ENCODE measurements at places on chromosomes 12 and 14.

DNA sequence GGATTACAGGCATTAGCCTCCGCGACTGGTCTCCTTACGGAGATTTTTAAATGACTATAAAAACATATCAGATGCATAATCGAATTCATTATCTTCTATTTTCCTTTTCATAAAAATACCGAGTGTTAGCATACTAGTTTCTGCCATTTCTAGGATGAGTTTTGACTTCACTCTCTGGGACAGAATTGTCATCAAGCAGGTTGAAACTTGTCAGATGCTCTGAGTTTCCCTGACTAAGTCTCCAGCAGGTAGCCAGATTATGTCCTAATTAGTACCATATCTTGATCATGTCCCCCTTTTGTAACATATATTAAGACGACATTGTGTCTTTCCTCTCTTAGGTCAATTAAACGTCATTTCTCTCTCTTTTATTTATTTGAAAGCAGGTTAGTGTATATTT, 103.5 kb upstream of the RASSF8 start:
- no peak for DNase-seq

DNA sequence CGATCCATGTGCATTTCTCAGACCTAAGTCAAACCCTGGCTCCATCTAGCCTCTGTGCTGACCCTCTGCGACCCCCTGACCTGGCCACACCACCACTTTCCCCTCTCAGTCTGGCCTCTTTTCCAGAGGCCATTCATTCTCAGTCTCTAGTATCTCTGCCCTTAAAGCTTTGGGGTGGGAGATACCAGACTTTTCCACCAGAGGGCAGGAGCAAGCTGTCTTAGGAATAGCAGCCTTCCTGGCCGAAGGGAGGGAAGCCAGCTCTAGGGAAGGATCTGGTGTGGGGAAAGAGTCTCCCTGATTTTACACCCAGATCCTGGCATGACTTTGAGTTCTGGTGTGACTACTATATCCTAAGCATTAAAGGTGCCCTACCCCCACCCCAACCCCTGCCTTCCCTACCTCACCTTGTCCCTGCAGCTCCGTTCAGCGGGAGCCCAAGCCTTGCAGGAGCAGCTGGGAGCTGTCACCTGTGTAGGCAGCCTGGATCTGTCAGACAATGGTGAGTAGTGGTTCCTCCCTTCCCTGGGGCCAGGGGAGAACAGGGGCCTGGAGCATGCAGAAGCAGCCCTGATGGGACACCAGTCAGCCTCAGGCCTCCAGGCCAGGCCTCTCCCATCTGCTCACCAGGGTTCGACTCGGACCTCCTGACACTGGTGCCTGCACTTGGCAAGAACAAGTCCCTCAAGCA, 6.6 kb downstream of the CARMIL3 start:
- DNase-seq, result peak; percentile 60

DNA sequence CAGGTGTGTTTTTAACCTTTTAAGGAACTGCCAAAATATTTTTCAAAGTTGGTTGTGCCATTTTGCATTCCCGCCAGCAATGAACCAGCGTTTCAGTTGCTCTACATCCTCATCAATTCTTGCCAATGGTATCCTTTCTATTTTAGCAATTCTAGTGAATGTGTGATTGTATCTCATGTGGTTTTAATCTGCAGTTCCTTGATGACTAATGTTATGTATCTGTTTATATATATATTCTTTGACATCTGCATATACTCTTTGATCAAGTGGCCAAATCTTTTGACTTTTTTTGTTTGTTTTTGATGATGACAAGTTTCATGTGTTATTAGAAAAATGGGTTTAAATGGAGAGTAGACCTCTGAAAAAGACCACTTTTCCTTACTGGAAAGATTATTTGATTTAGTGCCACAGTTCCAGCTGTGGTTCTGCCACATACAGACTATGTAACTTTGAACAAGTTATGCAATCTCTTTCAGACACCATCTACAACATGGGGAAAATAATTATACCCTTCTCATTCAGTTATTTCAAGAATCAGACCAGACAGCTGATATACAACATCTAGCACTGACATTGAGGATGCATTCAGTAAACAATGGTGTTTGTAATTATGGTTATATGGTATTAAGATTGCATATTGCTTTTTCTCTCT, 146.3 kb upstream of the CNOT2 start:
- DNase-seq, result no peak

DNA sequence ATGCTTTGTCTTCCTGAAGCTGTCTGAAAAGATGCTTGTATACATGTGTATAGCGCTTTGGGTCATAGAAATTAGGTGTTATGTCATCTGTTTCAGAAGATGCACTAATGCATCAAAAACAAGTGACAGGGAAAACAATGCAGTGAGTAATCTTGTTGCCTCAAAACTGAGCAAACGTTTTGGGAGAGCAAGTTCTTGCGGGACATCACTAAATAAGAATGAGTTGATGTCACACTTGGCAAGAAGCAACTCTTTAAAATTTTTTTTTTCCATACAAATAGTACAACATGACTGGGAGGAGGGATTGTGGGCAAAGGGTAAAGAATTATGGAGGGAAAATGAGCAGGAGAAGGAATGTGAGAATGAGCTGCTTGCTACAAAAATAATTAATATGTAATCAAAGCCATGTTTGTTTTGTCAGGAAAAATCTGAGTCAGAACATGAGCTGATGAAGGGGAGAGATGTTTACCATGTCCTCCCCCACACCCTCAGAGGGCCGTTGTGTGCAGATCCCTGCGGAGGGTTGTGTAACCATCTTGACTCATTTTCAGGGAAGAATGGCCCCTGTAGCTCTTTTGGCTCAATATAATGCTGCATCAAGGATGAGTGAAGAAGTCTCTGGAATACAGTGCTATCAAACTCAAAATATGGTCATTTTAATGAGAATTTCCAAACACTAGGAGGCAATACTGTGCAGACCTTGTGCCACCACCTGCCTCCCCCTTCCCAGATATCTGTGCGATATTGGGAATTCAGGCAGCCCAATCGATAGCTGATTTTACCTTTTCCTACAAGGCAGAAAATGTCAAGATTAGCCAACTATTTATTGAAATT, 41.4 kb downstream of the BORCS5 start:
- no peak for DNase-seq

DNA sequence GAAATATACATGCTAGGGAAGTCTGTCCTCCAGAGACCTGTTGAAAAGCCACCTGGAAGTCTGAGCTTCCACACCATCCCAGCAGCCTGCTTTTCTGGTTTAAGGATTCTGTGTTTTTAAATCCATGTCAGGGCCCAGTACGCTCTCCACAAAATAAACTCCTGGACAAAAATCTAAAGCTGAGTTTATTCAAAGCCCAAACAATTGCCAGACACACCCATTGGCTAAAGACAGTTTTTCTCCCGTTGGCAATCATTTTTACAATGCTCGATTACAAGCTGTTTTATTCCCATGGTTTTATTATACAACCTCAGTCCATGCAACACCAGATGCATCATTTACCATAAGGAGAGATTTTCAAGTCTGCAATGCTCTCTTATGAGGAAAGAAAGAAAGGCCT, 94.5 kb downstream of the MYRFL start:
- no peak for DNase-seq

DNA sequence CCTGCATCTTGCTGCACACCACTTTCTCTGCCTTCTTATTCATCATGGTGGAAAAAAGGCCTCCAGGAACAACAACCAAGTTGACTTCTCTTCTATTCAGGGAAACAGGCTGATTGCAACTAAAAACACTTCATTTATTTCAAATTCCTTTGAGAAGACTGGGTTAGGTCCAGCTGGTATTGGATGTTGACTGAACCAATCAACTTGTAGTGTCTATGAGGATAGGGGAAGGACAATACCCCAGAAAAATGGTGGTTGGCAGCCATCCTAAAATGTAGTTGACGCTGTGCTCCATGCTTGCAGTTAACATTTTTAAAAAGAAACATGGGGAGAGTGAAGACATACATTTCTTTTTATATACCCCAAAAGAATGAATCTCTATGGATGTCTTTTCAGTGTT, 34.4 kb upstream of the CRADD start:
- DNase-seq, result no peak

DNA sequence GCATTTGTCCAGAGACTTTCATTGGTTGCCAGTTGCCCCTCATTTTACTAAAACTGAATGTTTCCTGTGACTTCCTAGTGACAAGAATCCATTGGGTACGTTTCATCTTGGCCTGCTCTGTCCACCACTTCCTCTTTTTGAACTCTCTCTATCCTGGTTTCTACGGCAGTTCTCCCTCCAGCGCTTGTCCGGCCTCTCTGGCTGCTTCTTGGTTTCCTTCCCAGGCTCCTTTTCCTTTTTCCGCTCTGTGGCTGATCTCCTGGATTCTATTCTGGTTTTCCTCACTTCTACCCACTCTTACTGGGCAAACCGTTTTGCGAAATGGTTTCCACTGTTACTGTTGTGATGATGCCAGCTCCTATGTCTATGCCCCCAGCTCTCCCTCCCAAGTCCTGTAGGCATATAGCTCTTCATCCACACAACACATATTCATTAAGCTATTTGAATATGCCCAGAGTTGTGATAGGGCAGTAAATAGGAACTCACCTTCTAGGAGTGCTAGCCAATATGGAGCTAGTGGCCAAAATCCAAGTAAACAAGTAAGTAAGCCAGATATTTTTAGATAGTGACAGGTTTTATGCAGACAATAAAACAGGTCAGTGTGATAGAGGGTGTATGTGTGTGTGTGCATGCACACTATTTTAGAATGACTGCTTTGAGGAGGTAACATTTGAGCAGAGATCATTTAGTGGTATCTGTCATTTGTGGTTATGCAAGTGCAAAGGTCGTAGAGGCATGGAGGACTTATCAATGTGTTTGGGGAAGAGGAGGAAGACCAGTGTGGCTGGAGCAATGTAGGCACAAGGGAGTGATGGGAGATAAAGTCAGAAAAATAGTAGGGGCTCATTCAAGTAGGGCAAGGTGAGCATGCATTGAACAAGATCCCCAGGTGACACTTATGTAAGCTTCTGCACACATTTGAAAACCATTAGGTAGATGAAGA, 27.9 kb upstream of the CTDSP2 start:
- no peak for DNase-seq

DNA sequence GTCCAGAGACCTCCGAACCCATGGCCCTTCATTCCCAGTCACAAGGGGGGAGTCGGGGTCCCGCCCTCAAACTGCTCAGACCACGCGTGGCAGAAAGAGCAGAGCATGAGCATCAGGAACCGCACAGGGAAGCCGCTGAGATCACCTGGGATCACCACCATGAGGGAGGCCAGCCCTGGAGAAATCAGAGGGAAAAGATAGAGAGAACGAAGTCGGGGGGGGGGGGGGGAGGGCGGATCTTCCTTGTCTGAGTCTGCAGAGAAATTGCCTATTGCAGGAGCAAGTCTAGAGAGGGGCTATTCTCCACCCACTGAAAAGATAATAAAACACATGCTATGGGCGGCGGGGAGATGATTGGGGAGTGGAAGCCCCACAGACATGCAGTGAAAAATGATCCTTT, 884 bp upstream of the TMEM132C start:
- DNase-seq, result no peak

DNA sequence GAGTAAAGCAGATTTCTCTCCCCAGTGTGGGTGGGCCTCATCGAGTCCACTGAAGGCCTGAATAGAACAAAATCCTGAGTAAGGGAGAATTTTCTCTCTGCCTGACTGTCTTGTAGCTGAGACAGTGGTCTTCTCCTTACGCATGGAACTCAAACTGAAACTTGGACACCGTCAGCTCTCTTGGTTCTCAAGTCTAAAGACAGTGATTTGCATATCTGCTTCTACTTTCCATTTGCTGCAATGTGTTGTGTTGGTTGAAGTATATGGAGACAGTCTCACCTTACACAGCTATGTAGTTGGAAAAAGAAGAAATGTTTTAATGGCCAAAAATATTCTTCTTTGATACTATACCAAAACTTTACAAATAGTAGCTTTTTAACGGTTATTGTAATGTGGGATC, 160.2 kb upstream of the LMNTD1 start:
- DNase-seq, result no peak

- no peak for DNase-seq
Observed at GRCh38 chr12:124678421-124678893, 111.0 kb upstream of the NCOR2 start.

DNA sequence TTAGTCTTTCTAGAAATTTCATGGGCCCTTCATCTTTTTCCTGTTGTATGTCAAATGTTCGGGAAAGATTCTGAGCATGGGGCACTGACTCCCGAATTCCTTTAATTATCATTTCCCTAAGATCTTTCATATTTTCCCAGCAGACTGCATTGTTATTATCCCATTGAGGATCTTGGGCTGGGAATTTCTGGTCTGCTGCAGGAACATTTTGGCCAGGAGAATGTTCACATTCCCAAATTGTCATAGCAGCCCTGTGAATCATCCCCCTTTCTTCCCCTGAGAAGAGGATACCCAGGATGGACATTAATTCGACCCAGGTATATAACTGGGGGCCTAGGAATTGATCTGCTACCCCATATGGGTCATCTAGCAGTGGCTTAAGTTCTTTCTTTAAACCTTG, 112.5 kb downstream of the RIN3 start:
- no peak for DNase-seq

GRCh38 chr12:88472775-88473174, 107.5 kb downstream of the KITLG start:
- no peak for DNase-seq

- DNase-seq, result peak; percentile 19
Observed at GRCh38 chr12:129911428-129912049, 7.7 kb upstream of the TMEM132D start.

DNA sequence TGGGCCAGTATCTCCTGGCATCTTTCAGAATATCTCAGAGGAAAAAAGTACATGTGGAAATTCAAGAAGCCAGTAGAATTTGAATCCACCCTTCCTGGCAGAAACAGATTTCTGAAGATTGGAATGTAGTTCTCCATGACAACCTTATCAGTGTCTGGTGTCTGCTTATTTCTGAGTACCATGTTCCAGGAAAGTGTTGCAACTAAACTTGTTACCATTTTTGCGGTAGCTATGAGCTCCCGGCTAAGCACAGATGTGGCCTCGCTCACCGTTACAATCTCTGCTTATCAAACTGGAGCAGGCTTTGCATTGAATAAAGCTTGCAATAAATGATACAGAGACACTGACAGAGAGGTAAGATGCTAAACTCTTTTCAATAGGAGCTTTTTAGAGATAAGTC, 13.0 kb upstream of the ITPR2 start:
- DNase-seq, result no peak

GRCh38 chr12:97482143-97482693, 19.6 kb downstream of the RMST start:
- no peak for DNase-seq

GRCh38 chr14:87205811-87206210, 787.2 kb downstream of the GALC start:
- DNase-seq, result no peak

DNA sequence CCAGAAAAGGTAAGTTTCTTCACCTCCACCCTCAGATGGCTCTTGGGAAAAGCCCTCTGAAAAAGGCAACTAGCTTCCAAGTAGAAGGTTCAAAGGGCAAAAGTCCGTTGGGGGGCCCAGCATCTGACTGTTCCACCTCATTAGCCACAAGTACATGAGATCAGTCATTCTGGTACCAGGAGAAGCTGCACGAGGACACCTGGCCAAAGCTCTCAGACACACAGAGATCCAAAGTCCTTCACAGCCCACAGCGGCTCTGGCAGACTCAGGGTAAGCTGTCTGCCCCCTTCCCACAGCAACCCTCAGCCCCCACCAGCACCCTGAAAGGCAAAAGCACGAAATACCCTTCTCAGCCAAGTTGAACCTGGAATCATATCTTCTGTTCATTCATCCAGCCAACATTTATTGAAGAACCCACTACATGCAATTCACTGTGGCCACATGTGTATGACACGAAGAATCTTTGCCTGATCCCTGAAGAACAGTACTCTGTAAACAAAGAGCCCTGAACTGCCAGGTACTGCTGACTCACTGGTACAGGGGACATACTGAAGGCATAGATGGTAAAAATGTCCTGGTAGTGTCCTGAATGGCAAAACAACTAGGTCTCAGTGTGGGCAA, 19.0 kb downstream of the SLC7A7 start:
- no peak for DNase-seq

All from stimulated activated naive CD8-positive, alpha-beta T cell treated with anti-CD3 and anti-CD28 coated beads, Interleukin-15, amount 100 ng/mL, for 72 hours (primary cell).